CD4-positive, alpha-beta T cell treated with Interleukin-15 for 4 hours (primary cell): ENCODE measurements at places on chromosomes 1 and 21.

GRCh38 chr1:209652873-209653401, 712 bp upstream of the LAMB3 start:
- DNase-seq = peak; percentile 35

DNA sequence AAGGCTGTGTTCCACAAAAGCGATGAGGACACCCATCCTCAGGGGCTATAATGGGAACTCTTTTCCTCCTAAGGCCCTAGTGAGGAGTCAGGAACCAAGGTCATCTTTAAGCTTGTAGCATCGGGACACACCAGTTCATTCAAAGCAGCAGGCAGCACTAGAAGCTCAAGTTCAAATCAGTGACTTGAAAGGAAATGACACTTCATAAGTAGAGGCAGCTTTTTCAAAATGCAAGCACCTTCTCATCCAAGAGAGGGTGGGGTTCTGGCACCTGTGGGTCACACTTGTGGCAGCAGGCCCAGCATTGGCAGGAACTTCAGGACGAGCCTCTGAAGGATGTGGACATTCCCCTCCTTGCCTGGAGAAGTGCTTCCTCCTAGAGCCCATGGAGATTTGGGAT, 496.3 kb downstream of the KIF26B start:
- DNase-seq = no peak

DNA sequence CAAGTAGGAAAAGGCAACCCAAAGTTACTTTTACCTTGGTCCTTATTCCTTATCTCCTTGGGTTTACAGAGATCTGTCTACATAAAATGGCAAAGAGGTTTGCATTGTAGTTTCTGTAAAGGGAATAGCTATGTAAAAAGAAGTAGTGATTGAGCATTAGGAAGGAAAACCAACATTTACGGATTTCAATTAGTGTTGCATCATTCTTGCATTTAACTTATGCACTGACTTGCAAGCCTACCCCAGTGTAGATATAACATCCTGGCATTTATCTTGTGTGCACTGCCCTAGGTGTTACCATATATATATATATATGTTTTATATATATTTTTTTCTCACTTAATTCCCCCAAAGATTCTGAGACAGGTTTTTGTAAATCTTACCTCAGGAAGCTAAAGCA, 3.7 kb upstream of the LEPR start:
- no peak for DNase-seq

DNA sequence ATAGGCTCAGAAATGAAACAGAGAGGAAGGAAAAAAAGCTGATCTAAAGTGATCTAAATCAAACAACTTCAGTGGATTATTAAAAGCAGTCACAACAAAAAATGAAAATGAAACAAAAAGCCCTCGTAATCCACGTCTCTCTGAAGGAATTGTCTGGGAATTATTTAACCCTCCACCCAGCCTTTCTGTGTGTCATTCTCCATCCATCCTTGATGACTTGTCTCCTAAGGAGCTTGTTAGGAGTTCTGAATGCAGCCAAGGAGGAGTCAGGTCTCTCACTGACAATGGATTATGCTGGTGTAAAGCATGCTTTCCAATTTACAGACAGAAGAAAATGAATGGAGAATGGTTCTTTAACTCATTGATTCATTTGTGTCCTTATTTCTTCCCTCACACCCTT, 359.3 kb upstream of the RUNX1 start:
- no peak for DNase-seq

DNA sequence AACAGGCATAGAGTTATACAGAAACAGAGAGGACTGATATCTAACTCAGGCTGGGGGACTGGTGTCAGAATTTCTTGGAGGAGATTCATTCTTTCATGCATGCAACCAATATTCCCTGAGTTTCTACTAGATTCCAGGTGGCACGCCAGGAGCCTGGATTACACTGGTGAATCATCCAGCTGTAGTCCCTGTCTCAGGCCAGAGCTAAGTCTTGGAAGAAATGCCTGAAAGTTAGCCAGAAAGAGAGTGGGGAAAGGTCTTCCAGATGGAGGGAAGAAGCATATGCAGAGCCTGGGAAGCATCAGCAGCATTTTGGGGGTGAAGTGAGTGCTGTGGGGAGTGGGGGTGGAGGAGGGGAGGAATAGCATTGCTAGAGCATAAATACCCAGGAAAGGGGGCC, 239.1 kb downstream of the OMA1 start:
- no peak for DNase-seq

DNA sequence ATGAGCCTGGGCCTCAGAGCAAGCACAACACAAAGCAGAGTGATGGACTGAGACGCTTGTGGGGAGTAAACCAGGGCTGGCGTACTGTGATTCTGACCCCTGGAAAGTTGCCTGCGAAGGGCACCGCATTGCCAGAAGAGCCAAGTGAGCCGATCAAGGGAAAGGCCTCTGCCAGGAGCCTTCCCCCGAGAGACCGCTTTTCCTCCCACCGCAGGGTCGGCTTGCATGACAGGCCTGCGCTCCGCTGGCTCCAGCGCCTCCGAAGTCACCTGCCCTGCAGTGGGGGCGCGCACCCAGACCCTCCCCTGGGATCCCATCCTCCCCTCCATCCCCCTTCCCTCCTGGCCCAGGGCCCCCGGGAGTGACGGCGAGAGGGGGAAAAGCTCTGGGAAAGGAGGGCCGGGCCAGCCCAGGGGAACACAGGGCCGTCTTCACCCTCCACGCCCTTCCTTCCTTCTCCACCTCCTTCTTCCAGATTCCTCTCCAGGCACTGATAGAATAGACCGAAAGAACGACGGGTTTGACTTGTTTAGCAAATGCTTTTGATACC, 165.0 kb downstream of the TRIM33 start:
- DNase-seq = no peak
